Lower leg skin (tissue), 4 donors: ENCODE measurements at places on chromosomes 6 and 20. TPM values are rescaled to one million over a fixed set of nuclear protein-coding genes. Genes with fewer than 3 reads are reported as not detected.

Gene PI16
- 18.5 TPM for total RNA-seq

Gene FHL5
- 4.6 TPM for total RNA-seq

Gene CHRNA4
- total RNA-seq: not detected

Gene STMND1
- total RNA-seq: 1.2 TPM
